ENCODE measurements at places on chromosomes 1 and 21.

DNA sequence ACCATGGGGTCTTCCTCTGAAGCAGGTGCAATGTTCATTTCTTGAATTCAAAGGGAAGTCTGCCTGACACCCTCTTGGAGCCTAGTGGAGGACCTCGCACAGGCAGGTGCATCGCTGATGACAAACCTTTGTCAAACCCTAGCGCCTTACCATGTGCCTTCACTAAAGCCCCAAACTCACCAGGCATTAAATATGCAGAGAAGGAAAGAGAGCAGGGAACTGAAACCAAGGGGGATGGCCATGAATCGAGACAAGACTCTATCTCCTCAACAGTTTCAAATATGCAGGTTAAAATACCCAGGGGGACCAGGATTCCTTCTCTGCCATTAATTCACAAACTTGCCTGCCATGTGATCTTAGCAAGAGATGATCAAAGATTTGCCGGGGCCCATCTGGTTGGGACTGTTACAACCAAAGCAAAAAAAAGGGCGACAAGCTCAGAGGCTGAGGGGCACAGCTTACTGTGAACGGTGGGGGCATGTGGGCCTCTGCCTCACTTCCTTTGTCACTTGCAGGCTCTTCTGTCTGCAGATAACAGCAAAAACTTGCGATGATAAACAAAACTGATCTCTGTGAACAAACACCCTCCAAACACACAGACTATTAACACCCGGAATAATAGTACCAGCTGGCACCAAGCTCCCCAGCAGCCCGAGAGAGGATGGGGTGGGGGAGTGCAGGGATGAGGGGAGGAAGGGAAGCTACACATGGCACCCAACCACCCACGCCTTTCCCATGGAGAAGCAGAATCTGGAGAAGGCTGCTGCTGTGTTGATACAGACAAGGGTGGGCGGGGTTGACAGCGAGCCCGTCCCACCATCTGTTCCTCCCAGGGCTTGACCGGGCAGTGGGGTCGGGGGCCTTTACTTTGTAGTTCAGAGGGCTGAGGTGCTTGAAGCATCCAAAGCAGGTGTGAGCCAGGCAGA is 33.9 kb downstream of the TMEM63A start:
- DNase-seq = no peak

- DNase-seq = no peak
These were observed 513.8 kb downstream of the PTPRC start for GRCh38 chr1:199152676-199153075.

- DNase-seq = no peak
These were observed 57.3 kb downstream of the JAK1 start for GRCh38 chr1:64909031-64909430.

GRCh38 chr1:205969229-205969628 is 26.0 kb upstream of the SLC26A9 start:
- DNase-seq = no peak

DNA sequence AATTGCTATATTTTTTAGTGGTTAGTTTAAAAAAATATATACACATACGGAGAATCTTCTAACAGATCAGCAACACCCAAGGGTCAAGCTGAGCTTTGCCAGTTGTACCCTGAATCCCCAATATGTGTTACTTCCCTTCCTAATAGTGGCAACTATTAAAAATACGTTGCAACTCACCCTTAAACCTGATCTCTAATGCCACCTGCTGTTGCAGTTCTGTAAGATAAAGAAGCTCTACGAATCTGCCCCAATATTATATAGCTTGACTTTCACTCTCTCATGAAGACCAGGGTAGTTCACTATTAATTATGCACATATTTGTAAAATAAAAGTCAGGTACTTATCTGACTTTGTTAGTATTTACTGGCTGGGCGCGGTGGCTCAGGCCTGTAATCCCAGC is 58.4 kb downstream of the ASH1L start:
- DNase-seq = no peak

GRCh38 chr1:118504221-118504644 is 319.2 kb upstream of the SPAG17 start:
- no peak for DNase-seq

DNA sequence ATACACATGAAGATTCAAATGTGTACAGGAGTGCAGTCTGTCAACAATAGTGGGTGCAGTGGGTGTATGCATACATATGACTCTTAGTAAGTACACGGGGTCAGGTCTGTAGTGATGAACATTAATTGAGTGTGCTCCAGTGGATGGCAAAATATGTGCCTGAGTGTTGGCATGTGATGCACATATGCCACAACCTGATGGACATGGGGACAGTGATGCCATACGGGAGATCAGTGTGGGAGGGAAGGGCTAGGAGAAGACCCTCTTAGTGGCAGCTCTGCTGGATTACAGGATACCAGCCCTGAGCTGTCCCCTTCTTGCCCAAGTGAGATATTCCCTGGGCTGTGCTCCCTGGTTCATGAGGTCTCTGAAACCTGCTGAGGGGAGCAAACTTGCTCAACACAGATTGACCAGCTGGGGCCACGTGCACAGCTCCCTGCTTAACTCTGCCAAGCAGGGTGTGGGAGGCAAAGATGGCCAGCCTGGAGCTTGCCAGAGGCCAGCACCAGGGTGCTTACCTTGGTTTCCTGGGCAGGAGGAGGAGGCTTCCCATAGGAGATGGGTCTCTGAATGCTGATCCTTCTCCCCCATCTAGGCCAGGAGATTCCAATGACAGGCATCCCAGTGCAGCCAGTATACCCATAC is 2.2 kb downstream of the SHISA4 start:
- DNase-seq = no peak

- no peak for DNase-seq
These were observed 191.2 kb upstream of the GREM2 start for GRCh38 chr1:240803151-240803550.

GRCh38 chr1:199042193-199042592 is 403.4 kb downstream of the PTPRC start:
- DNase-seq = no peak

GRCh38 chr1:41658431-41659158 is 174.1 kb upstream of the EDN2 start:
- DNase-seq = no peak

DNA sequence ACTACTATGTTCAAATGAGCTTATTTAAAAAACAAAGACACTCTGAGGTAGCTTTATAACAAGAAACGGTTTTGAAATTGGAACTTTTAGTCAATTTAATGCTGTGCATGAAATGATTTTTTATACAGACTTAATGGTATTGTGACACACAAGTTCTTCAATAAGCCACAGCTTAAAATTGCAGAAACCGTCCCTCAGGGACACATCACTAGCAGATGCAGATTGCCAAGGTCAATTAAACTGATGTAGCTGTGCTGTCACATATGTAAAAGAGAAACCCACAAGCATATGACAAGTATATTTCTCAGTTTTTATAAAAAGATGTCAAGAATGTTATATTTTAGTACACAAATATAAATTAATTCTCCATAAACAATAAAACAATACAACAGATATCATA is 366.9 kb downstream of the DPYD start:
- no peak for DNase-seq

DNA sequence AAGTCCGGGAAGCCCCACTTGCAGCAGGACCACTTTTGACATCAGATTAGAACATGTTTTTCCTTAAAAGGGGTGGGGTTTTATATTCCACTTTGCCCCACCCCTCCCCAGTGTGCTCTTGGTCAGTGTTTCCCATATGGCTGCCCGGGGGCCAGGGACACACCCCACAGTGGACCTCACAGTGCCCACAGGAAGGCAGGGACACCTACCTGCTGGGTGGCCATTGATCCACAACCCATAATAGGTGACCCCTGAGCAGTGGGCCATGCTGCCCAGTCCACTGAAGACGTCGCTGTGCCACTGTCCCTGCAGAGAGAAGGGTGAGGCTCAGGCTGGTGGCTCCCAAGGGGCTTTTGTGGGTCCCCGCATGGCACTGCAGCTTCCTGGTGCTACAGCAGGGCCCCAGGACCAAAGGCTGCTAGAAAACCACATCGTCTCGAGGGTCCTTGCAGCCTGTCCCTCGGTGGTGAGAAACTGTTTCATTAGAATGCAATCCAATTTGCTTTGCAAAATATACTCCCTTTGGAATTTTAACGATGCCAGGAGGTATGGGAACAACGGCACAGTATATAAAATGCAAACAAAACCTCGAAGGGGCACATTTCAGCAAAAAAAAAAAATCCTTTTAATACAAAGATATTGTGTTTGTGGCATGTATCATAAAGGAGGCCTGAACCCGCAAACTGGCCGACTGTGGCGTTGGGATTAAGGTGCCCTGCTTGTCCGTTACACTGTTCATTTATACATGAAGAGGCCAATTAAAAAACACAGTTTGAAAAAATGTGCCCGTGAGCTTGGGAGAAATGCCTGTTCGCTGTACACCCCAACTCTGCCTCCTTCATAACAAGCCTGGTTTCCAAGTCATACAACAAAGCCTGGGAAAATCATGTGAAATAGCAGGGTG is 16.9 kb downstream of the MORN1 start:
- DNase-seq = no peak

DNA sequence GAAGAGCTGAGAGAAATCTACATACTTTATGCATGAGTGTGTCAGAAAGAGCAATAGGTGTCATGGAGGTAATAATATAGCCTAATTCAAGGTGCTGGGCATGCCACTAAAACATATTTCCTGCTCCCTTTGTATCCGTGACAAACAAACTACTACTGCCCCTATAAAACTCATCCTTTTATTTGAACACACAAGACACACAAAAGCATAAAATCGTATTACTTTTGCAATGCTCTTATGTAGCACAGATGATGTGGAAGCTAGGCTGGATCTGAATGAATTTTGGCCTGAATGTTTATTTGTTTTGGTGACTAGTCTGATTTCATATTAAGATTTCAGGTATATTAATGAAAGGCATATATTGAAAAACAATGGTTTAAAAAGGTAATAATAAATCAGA is 239.3 kb upstream of the NEGR1 start:
- DNase-seq = no peak

DNA sequence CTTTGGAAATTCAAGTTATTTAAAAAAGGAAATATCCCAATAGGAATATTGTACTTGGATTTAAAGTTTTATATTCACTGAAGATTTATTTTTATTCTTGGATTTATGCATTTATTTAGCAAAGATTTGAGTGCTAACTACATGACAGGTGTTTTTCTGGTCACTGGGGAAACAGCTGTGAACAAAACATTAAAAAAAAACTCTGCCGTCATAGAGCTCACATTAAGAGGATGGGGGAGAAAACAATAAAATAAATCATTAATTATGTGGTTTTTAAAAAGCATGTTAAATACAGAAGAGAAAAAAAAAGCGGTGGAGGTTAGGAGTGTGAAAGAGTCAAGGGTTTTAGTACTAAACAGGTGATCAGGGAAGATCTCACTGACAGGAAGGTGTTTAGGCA is 149.9 kb downstream of the GALNT2 start:
- no peak for DNase-seq

GRCh38 chr1:27003745-27004470 is 8.7 kb downstream of the TENT5B start:
- DNase-seq = no peak

Measured in stimulated activated CD4-positive, alpha-beta T cell treated with anti-CD3 and anti-CD28 coated beads, Interleukin-15, amount 100 ng/mL, for 1 hour (primary cell).